ENCODE measurements at places on chromosomes 7 and 10. TPM values are rescaled to one million over a fixed set of nuclear protein-coding genes. Genes with fewer than 3 reads are reported as not detected.

SEMA3A gene
- total RNA-seq, result 36.5 TPM

DNA sequence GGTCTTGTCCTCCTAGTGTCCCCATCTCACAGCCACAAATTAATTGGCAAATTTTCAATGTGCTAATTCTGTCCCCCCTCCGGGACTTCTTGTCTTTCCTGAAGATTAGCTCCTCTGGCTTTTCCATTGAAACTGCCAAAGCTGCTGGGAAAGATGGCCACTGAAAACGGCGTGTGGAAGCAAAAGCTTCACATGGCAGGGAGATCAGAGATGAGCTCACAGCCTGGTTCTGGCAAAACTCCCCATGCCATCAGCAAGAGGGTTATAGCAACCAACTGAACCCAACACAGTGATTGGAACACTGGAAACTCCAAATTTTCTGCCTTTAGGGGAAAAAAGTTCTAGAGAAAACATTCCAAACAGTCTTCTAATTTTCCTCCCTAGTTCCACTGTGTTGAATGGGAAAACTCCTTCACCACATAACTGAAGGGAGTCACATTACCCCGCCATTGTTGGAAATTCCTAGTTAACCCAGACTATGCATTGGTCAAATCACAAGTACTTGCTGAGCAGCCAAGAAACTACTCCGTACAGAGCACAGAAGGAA, 37.0 kb downstream of the NRAP start:
- DNase-seq, result no peak

DNA sequence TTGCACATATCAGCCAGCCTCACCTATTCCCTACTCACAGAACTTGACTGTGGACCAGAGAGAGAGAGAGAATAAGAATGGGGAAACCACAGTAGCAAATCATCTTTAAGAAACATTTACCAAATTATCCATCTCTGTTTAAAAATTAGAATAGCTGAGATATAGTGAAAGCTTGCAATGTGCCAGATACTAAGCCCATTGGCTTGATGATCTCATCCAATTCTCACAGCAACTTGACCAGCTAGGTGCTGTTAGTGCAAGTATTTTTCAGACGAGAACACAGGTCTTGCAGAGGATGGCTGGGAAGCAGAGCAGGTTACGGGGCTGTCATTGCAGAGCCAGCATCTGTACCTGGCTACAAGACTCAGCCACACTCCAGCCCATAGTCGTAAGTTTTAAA, 50.9 kb downstream of the KLF6 start:
- DNase-seq, result peak; percentile 55

- no peak for DNase-seq
Measured at GRCh38 chr7:40986351-40986873, 716.5 kb downstream of the INHBA start.

DNA sequence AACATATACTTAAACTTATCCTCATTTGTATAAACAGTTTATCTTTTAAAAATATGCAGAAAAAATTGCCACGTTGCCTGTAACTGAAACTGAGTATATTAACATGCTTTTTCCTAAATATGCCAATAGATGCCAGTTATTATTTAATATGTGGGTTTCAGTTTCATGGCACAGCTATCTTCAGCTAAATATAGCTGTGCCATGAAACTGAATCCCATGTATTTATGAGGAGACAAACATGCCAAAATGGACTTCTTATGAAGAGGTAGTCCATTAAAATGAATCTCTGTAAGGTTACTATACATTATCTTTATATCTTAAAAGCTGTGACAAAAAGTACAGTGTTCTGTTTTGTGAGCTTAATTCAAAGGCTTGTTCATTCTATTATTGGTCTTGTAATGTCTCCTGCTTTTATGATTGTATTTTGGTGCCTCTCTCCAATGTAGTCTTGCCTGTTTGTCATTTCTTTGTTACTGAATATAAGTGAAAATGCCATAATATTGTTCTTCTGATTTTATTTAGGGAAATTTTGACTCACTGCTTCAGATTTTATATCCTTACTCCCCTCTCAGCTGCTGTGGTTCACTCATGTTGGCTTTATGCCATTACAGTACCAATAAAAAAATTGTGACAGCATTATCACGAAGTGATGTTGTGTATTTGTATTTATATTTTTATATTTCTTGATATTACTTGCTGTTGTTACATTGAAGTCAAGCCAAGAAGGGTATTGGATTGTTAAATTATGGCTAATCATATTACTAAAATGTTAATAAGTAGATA, 34.3 kb upstream of the CACNA2D1 start:
- no peak for DNase-seq

- no peak for DNase-seq
Measured at GRCh38 chr7:117755136-117755535, 118.1 kb downstream of the CTTNBP2 start.

All from esophagus muscularis mucosa (tissue), 4 donors.